ENCODE measurements at places on chromosomes 12 and 14.

DNA sequence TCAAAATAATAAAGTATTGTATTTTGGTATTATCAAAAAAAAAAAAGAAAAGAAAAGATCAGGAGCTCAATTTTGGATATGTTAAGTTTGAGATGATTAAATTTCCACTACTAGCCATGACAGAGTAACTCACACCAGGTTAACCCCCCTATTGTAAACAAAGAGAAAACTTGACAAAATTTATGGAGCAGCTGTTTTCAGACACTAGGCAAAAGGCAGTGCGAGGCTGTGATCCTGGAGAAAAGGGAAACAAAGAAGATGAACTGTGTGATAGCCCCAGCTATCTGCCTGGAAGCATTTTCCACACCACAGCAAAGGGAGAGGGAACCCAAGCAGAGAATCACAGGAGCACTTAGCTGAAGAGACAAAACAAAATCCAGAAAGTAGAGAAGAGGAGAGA lies 145.0 kb downstream of the KIF21A start:
- no peak for DNase-seq

DNA sequence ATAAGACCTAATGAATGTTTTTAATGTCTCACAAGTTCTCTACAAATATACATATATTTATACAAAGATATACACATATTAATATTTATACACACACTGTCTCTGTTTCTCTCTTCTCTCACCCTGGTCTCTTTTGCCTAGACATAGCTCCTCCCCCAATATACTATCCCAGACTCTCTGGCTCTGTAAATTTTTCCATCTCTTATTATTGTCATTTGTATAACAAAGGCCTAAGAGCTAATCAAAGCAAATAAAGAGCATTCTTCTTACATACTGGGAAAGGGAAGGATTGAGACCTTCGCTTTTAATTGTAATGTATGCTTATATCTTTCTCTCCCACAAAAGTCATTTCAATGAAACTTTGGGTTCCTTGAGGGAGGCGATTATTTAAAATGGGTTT lies 318.1 kb downstream of the ADAMTS20 start:
- no peak for DNase-seq

DNA sequence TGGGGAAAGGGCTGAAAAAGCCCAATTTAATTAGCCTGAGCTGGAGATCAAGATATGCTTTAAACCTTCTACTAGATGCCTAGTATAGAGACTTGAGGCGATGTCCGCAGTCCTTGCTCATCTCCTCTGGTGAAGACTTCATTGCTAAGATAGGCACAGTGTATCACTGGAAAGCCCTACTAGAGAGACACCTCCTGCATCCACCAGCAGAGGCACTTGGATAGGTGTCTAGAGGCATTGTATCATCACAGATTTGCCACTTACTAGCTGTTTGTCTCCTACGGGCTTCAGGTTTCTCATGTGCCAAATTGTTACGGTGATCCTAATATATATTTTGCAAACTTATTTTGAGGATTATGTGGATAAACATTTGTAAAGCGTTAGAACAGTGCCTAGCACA lies 1048.5 kb downstream of the GALC start:
- DNase-seq: no peak

DNA sequence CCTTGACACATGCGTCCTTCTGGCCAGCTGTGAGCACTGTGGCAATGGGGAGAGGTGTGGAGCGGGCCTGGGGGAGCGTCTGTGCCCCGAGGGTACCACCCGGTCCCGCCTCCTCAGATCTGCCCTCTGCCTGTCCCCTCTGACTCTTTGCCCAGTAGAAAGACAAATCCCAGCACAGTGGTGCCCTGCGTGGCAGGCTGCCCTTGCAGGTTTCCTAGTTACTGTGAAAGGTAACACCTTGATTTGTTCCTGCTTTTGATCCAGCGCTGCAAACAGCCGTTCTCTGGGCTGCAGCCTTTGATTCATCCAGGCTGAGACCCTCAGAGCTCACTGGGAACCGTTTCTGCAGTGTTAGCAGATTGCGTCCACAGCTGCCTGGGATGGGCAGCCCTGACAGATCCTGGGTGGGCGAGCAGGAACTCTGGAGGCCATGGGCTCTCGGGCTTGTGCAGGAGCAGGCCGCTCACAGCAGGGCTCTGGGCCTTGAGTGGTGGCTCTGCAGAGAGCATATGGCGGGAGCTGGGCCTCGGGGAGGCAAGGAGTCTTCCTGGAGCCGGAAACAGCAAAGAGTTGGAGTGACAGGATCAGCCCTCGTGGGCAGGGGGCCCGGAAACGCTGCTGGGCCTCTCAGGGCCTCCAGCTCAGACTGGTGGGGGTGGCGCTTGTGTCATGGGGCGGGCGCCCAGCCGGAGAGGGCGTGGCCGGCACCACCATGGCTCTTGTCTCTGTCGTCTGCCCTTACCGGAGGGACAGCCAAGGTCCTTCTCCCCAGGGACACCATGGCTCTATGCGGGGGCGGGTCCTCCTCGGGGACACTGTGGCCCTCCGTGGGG lies 16.6 kb downstream of the FBRSL1 start:
- peak; percentile 80 for DNase-seq

- no peak for DNase-seq
Observed at GRCh38 chr12:106109168-106109910, 29.4 kb downstream of the NUAK1 start.

DNA sequence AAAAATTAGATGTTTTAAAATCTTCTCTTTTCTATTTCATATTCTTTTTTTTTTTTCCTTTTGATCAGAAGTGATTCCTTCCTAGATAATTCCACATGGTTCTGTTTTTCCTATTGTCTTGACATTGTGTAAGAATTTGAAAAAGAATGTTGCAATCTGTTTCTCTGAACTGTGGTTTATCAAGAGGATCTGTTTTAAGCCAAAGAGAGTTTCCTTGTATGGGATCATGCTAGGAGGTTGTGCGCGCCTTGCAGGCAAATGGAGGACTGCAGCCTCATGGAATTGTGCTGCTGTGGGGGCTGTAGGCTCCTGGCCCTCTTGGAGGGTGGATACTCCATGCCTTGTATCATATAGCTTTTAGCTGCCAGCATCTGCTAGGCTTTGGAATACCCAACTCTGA lies 43.3 kb upstream of the MBIP start:
- DNase-seq: no peak

GRCh38 chr12:110636516-110636915 lies 22.6 kb downstream of the TCTN1 start:
- no peak for DNase-seq

GRCh38 chr12:122363782-122364181 lies 58.7 kb downstream of the CLIP1 start:
- no peak for DNase-seq

DNA sequence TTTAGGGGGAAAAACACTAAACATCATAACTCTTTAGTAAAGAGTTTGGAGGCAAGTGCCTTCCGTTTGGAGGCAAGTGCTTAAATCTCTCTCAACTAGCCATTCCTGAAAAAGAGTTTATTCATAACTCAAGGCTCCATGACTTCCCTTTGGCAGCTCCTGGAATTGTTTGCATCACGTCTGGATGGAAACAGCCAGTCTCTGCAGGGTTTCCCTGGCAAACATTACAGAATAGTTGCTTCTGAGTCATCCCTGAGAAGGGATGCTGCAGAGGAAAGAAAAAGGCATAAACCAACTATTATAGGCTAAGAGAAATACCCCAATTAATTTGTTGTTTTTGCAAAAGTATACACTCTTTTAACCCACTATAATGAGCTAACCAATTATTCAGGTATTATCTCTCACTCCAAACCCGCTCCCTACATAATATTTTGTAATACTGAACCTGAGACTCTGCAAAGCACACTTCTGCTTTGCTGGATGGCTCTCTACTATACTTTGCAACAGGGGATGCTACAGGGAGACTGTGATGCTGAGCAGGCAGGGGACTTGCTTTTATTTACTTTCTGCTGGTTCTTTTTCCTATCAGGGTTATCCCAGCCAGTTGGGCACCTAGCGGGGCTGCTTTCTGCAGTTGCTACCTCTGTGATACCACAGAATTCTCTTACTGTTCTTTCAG lies 497.7 kb downstream of the FUT8 start:
- no peak for DNase-seq

DNA sequence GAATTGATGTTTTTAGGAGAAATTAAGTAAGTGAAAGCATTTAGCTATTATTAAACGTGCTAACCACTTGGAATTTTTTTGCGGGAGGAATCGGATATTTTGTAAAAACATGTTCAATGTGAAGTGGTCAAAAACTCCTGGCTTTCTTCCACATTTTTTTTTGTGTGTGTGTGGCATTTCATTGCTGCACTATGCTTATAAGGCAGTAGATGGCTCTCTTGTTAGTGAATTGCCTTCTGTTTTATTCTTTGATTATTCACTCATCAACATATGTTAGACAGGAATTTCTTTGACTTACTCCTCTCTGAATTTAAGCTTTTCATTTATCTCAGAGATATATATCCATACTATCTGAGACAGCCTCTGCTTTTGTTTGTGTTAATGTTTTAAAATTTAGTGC lies 71.3 kb downstream of the DERA start:
- peak; percentile 13 for DNase-seq

DNA sequence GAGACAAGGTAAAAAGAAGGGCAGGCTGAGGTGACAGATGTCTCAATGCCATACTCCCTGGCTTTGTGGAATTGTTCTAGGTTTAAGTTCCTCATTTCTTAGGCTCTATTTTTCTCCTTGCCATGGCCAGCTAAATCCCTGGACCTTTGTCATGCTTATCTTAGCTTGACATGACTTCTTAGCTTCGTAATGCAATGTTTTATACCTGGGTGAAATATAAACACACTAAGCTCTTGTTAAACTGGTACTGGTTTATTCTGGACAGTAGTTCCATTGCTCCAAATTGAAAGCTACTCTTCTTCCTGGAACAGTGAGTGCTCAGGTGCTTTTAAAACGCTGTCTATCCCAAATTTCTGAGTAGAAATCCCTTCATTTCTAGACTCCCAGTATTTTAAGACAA lies 17.4 kb upstream of the ARHGAP5 start:
- no peak for DNase-seq

DNA sequence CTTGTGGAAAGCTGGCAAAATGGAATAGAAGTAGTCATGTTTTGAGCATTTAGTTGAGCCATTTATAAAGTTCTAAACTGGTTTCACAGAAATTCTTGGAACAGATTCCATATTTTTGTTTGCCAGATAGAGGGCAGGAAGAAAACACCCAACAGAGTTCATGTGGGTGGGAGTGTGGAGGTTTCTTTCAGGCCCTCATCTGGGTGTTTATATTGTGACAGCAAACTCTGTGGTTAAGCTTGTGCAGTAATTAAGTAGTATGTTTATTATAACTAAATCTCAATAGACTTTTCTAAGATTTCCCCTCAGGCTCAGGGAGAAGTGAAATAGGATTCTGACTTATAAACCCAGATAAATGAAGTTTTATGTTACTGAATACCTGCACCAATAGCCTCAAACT lies 57.4 kb downstream of the SPPL3 start:
- DNase-seq: no peak

- no peak for DNase-seq
Observed at GRCh38 chr14:68246074-68246785, 426.7 kb downstream of the RAD51B start.

GRCh38 chr12:56315622-56316473 lies at the start of gene CNPY2:
TSS of gene CNPY2 (minus strand) at chr12:56315988. CDS start at chr12:56315217, 771 bp downstream.
- peak; percentile 94 for DNase-seq

DNA sequence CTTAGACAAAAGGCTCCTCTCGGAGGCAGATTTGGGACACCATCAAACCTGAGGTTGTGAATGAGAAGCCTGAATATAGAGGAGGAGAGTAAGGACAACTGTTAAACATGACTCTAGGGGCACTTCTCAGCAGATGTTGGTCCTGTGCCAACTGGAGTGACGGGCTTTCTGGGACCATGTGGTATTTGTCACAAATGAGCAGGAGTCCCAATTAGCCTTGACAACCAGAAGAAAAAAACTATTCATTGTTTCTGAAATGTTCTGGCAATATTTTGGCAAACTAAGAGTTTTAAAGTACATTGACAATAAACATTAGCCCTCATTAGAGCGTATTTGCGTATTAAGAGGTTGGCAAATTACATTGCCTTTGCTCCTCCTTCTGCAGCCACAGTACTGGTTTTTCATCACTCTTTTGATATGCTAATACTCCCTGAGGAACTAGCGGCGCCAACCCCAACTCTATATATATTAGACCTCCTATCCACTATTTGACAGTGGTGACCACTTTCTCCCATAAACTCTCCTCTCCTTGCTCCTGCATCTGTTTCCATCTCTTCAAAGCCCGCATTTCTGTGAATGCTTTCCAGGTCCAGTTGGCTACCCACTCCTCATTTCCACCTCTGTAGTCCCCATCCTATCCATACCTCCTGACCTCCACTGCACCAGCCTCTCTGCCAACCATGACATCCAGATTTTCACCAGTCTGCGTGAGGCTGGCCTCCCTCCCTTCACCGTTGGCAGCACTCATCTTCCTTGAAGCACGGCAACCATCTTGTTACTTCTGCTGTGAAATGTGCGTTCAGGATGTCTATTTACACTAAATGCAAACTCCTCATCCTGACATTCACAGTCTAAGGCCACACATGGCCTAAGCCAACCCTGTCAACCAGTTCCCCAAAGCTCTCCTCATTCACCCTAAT lies 100.7 kb downstream of the ZFC3H1 start:
- no peak for DNase-seq

DNA sequence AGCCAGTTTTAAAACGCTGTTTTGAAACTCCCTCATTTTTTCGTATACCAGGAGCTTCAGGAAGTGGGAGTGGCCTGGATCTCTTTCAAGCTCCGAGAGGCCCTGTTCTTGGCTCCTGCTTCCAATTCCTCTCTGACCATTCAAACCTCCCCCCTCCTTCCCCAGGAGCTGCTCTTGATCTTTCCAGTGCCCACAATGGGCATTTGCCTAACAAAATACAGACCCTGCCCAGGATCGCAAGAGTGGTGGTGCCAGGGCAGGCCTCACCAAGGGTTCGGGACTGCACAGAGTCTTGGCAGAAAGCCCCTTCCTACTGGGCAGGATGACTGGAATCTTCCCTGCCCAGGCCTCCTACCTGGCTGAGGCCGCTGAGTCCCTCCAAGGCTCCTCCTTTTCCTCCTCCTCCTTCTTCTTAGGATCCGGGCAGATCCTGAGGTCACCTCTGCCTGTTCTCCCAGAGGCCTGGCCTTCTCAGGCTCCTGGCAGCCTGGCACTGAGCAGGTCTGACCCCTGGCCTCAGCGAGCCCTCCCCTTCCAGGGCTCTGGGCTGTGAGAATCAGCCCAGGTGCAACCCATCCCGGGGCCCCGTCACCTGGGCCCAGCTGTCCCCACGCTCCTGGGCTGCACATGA lies 46.9 kb upstream of the NOS1 start:
- peak; percentile 54 for DNase-seq

GRCh38 chr12:24411948-24412347 lies 462.5 kb upstream of the SOX5 start:
- no peak for DNase-seq

- no peak for DNase-seq
Observed at GRCh38 chr12:106106892-106107291, 31.9 kb downstream of the NUAK1 start.

GRCh38 chr14:30064454-30064853 lies 136.8 kb upstream of the PRKD1 start:
- DNase-seq: no peak

GRCh38 chr14:68104518-68104917 lies 284.9 kb downstream of the RAD51B start:
- DNase-seq: no peak

GRCh38 chr12:78316136-78316535 lies 485.4 kb downstream of the NAV3 start:
- no peak for DNase-seq

GRCh38 chr12:88185988-88186387 lies 43.9 kb downstream of the TMTC3 start:
- no peak for DNase-seq

GRCh38 chr14:62905566-62905965 lies 139.7 kb downstream of the KCNH5 start:
- DNase-seq: no peak

- DNase-seq: no peak
Observed at GRCh38 chr12:78981-79380, 12.4 kb downstream of the IQSEC3 start.

Data from renal cortex interstitium (tissue), 15 donors.